ENCODE measurements at places on chromosomes 2 and 18.

GRCh38 chr2:189702071-189702470, 27.6 kb downstream of the ANKAR start:
- DNase-seq = no peak

DNA sequence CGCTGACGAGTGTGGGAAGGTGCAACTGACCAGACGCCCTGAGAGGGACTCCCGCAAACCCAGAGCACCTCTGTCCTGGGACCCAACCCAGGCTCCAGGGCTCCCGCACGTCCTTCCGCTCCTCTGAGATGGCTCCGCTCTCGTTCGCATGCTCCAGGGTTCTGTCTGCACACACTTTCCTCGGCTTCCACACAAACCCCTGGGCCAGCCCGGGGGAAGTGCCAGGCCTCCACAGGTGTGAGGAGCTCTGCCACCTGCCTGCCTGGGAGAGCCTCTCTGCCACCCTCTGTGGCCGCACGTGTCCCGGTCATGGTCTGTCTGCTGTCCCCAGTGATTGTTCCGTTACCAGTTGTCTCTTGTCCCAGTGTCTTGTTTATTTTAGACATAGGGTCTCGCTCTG, 222.9 kb downstream of the HDAC4 start:
- no peak for DNase-seq

DNA sequence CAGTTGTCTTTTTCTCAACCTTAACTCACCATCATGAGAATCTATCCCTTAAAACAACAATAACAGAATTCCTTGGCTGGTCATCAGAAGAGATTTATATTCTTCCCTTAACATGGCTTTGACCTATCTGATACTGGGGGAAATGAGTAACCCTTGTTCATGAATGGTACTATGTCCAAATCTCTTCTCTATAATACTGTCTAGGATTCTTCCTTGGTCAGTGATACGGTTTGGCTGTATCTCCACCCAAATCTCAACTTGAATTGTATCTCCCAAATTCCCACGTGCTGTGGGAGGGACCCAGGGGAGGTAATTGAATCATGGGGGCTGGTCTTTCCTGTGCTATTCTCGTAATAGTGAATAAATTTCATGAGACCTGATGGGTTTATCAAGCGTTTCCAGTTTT, 282.0 kb upstream of the SIX2 start:
- no peak for DNase-seq

DNA sequence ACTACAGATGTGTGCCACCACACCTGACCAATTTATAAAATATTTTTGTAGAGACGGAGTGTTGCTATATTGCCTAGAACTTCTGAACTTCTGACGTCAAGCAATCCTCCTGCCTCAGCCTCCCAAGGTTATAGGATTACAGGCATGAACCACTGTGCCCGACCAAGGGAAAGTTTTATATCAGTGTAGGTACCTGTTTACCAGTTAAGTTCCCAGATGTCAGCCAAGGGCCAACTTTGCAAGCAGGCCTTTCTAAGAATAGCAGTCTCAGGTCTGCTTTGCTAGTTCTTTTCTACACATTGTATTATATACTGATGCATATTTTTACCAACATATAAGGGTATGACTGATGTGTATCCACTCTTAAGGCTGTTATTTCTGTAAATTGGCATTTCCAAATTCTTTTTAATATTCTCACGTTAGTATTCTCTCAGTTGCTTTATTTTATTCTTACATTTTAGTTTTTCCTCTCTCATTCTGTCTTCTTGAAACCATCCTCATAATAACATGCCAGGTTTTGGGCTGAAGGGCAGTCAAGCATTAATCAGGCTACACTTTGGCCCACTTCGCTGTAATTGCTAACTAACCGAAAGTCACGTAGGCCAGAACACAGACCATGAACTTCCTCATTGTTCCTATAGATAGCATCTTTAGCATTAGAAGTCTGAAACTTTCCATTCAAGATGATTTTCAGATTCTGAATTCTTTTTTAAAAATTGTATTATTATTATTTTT, 25.0 kb upstream of the CXXC1 start:
- no peak for DNase-seq

DNA sequence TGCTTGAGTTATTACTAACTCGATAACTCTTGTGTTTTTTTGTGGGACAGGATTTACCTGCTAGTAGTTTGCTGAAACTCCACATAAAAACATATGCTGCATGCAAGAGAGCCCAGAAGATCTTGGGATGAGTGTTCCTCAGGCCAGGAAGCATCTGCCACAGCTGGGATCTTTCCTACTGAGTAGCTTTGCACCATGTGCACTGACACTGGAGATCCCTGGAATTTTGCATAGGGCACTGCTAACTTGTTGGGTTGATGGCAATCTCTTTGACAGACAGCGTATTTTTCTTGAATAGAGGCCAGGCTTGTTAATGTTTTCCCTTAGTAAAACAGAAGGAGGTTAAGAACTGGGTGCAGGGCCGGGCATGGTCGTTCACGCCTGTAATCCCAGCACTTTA, 808 bp upstream of the SERPINB11 start:
- no peak for DNase-seq

DNA sequence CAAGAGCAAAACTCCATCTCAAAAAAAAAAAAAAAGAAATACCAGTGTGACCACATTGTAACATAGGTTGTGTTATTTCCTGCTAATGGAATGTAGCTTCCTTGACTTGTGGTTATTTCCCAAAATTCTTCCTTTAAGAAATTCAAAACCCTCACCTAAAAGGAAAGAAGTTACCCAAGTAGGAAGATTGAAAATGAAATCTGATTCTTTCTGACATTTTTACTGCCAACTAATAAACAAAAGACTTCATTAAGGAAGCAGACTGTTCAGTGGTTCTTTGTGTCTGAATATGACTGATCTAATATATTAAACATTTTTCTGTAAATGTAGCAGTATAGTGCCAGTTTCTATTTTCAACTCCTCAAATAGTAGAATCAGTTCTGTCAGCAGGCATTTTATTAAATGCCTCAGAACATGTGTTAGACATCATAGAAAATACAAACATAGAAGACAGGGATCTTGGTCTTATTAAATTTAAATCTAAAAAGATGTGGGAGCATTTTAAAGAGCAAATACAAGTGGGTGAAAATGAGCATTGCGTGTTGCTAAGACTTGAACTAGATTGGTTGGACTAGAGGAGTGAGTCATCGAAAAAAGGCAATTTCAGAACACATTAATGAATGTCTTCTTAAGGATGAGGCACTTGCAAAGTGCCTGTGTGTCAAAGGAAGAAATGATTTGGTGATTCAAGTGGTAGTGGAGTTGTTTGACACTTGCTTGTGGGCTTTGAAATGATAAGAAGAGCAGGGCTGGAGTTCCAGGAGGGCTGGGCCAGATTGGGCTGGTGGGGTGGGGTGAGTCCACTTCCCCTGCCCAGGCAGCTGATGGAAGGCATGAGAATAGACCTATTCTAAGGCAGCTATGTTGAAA, 53.4 kb downstream of the PKP4 start:
- peak; percentile 46 for DNase-seq

DNA sequence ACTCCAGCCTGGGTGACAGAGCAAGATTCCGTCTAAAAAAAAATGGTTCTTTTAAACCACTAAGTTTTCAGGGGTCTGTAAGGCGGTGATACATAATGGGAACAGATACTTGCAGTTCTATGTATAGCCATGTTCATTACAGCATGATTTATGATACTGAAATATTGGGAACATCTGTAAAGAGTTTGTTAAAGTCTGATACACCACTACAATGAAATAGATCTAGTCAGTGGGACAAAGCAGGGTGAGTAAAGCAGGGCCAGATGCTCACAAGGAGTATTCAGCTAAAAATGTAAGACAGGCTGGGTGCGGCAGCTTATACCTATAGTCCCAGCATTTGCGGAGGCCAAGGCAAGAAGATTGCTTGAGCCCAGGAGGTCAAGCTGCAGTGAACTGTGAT, 6.2 kb upstream of the ING5 start:
- no peak for DNase-seq

All from activated CD4-positive, alpha-beta T cell treated with anti-CD3 and anti-CD28 coated beads, Interleukin-2, Interleukin-6, amounts not matched to agents 100 ng/mL and 50 ng/mL, durations not matched to agents 16 hours and 8 hours (primary cell).